ENCODE measurements at places on chromosomes 11 and 22.

DNA sequence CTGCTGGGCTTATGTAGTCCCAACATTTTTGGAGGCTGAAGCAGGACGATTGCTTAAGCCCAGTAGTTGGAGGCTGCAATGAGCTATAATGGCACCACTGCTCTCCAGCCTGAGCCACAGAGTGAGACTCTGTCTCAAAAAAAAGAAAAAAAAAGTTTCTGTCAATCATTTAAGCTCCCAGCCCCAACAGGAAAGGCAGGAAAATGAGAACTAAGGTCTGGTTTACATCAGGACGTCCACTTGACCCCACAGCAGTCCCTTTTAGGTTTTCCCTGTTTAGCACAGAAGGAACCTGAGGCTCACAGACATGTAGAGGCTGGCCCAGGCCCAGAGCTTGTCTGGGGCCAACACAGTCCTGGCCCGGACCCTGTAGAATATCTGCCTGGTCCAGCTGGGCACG lies 9.2 kb upstream of the TTLL1 start:
- DNase-seq = no peak

DNA sequence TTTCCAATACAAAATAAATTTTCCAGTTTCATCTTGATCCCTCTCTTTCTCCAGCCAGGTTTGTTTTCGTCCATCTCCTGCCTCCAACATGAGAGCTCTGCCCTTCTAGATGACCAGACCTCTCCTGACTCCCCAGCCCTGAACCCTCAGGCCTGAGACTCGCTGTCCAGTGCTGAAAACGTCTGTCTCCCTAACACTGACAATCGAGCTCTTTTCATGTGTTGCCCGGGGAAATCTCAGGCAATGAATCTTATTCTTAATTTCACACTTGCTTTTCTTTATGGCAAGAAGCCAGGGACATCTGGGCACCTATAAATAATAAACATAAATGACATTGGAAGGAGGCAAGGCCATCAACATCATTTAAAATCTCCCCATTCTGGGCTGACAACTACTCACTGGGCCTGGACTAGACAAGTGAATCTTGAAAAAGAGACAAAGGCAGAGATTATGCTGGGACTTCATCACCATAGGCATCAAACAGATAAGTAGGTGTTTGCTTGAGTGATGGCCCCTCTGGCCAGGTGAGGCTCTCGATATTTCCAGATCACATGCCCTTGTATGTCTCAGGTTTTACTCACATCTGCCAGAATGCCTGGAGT lies 274.5 kb upstream of the B3GAT1 start:
- no peak for DNase-seq

GRCh38 chr11:124195189-124195734 lies 12.1 kb downstream of the OR10D3 start:
- peak; percentile 18 for DNase-seq

GRCh38 chr11:58787903-58788302 lies 56.2 kb upstream of the GLYAT start:
- no peak for DNase-seq

- peak; percentile 70 for DNase-seq
These were observed 1.6 kb upstream of the EHBP1L1 start for GRCh38 chr11:65574109-65574810.

DNA sequence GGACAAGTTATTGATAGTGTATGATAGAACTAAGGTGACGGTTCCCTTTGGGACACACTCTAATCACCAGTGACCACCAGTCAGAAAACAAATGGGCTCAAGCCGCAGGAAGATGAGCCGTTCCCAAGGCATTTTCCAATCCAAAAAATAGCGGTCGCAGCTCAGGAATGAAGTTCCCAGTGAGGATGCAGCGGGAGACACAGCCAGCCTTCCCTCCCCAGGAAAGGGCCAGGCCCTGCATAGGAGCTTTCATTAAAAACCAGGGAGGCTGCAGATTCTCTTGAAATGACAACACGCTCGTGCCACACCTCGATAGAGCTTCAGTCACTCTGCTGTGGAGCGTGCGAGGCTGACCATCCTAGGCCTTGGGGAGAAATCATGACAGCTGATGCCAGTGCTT lies 65.8 kb upstream of the WNT7B start:
- no peak for DNase-seq

DNA sequence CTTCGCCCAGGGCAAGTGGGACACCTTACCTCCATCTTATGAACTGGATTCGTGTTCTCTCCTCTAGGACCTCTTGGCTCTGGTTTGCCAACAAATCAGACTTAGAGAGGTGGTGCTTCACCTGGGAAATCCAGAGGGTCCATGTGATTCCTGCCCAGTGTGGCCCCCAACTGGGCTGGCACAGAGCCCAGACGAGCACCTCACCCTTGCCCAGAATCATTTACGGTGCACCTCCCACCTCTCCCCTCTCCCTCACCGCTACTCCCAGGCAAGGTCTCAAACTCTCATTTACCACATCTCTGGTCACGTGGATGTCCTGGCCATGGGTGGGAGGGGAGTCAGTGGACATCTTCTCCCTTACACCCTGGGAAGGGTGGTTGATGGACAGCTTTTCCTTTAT lies 1.1 kb downstream of the SPATA19 start:
- DNase-seq = no peak

GRCh38 chr11:88355887-88356286 lies 18.4 kb upstream of the CTSC start:
- DNase-seq = no peak

DNA sequence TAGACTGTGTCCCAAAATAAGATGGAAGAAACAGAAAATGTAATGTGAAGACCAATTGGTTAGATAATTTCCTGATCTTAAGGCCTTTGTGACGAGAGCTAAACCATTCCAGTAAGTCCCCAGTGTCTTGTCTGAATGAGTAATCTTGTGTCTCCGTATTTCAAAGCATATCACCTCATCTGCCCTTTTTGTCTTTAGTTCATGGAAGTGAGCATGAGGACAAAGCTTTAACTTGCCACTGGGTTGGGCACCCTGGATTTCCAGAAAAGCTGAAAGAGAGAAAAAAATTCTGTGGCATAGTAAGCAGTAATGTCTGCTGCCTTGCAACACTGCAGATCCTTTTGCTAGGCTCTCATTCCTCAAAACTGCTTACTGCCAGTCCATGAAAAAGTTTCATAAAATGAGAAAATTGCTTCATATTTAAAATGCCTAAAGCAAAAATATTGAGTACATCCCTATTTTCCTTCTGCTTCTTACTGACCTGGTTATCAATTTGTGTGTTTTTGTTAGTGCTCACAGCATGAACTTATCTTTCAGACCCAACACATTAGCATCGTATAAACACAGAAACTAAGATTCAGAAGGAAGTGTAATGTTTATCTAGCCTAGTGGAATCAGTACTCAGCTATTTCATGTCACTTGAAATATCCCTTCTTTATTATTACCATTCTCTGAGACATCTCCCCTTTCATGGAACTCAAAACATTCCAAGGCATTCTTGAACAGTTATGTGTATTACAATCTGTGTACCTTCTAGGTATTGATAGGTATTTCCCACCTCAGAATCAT lies 5.3 kb downstream of the CASP12 start:
- DNase-seq = no peak

DNA sequence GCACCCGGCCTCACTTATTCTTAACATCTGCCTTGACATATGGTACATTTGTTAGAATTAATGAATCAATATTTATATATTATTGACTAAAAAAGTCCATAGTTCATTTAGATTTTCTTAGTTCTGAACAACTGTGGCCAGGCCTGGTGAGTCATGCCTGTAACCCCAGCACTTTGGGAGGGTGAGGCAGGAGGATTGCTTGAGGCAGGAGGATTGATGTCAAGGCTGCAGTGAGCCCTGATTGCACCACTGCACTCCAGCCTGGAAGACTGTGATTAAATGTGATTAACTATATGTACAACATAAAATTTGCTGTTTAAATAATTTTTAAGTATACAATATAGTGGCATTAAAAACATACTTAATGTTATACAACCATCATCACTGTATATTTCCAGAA lies 5.6 kb downstream of the UVRAG start:
- no peak for DNase-seq

DNA sequence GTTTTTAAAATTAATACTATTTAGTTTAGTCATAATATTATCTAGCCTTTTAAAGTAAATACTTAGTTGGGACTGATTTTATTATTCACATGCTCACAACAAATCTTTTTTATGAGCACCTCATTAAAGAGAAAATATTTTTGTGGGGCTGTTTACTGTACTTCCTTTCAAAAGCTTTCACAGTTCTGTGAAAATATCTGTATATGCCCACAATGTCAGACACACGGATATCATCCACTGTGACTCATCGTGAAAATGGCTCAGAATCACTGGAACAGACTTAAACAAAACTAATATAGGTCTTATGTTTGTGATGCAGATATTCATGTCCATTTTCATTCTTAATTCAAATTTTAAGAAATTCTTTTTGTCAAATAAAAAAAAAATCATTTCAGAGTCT lies 305.2 kb downstream of the RAB38 start:
- DNase-seq = no peak

DNA sequence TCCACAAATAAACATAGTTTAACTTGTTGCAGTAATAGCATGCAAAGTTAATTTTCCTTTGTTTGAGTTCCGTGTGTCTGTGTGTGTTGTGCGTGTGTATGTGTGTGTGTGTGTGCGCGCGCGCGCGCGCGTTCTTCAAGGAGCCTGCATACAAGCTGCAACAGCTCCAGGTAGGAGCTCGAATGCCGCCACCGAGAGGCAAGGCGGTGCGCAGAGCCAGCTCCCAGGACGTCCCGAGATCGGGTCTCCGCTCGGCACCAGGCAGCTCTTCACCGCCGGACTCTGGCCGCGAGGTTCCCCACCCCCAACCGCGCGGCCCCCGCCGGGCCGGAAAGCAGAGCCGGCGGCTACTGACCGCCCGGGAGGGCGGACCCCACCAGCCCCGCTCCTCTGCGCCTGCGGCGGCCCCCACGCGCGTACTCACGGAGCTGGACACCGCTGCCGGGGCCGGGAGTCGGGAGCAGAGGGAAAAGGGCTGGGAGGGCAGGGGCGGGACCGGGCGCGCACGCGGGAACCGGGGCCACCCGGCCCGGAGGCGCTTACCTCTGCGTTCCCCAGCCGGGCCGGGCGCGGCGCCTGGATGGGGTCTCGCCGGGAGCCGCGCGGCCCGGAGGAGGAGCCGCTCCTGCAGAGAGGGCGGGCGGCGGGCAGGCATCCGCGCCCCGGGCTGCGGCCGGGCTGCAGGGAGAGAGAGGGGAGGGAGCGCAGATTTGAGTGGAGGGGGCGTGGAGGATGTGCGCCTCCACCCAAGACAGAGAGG lies 40.4 kb upstream of the AKIP1 start:
- DNase-seq = no peak

DNA sequence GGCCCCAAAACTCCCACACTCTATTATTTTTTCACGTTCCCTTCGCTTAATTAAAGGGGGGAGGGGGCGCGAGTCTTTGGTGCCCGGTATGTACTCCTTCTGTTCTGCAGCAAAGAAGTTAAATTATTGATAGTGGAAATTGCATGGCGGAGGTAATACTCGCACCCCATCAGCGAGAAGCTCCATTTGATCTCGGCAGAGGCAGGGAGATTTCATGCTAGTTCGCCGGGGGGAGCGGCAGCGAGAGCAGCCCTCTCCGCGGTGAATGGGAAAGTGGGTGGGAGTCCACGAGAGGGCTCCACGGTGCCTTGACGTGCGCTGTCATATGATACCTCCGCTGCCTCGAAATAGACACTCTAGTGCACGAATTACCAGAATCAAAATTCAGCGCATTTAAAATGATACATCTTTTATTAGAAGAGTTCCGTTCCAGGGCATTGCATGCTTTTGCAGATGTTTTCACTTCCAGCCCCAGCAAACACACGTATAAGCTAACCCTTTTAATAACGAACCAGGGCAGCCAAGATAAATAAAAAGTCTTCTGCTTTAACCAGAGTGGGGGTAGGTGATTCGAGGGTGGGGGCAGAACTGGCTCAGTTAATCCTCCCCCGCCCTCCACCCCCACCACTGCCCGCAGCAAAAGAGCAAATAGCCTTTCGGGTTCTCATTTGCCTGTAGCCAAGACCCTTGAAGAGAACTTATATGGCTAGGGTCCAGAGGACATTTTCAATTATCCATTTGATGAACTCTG lies 1.3 kb upstream of the BDNF start:
- DNase-seq = no peak

Data from T follicular helper cell (primary cell).